ENCODE measurements at places on chromosomes 13 and 19.

DNA sequence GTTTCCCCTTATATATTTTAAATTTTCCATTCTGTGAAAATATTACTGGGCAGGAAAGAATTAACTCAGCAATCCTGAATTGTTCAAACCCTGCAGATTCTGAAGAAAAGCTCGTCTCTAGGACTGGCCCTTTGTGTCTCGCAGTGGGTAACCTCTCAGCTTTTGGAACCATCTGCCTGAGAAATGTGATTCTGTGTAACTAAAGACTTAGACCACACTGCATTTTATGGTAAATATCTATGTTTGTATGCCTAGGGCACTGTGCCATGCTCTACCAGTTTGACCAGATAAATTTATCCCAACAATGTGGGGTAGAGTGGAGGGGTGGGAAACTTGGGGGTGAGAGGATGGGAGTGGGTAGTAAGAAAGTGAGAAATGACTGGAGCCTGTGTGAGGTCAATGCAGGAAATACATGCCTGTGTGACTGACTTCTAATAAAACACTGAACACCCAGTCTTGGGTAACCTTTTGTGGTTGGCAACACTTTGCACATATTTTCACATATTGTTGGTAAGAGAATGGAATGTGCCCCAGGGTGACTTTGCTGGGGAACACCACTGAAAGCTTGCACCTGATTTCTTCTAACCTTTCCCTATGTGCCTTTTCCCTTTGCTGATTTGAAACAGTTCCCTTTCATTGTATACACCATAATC is 1181.9 kb downstream of the OLFM4 start:
- DNase-seq = no peak

DNA sequence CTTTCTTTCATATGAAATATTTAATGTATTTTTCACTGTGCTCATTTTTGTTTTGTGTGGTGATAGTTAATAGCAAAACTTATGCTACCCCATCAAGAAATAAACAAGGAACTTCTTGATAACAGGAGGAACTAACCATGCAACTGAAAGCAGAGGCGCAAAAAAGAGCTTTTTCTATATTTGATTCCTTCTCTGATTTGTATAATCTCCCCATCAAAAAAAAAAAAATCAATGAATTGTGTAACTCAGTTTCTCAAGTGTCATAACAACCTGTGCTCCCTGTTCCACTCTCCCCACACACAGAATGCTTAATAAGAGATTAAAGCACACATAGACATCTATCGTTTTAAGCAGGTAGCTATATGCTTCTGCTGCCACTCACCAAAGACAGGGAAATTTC is 67.3 kb upstream of the MED4 start:
- no peak for DNase-seq

GRCh38 chr19:28971049-28971448 is 241.9 kb downstream of the UQCRFS1 start:
- no peak for DNase-seq

DNA sequence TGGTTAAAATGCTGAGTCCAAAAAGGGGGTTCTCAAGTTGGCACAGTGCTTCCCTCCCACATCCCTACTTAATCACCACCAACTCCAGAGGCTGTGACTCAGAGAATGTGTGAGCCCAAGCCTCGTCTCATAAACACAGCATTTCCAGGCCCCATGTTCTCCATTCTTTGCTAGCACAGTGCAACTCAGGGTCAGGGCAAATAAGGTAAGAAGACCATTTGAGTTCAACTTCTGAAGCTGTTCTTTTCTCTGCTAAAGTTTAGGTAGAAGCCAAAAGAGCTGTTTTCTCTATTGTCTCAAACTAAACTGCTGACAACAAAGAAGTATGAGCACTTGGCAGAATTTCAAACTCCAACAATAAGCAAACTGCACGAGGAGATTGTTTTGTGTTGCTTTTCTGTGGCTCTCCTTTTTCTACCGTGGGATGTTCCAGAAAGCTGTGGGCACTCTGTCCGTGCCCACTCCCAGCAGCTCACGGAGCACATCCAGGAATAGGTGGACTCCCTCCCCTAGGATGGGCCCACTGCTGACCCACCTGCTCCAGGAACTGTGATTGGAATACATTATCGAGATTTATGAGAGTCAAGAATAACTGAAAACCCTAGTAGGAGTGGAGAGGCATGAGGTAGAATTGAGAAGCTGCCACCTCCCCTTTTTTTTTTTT is 494.3 kb downstream of the COG6 start:
- DNase-seq = no peak

GRCh38 chr13:59458908-59459579 is 704.7 kb downstream of the DIAPH3 start:
- peak; percentile 27 for DNase-seq

DNA sequence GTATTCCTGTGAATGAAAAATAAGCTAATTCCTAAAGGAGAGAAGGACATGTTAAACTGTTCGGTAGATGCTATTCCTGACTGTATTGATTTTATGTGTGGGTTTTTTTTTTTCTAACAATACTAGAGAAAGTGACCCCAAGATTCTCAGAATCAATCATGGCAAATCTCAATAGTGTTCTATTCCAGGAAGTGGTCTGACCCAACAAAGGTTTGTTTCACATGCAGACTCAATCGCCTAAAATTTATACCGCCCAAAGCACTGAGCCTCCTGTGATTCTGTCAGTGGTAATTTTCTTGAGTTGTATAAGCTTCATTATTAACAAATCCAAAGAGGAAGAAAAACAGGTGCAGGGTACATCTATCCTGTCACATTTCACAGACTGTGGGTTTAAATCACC is 293.7 kb downstream of the SUCLA2 start:
- DNase-seq = no peak

DNA sequence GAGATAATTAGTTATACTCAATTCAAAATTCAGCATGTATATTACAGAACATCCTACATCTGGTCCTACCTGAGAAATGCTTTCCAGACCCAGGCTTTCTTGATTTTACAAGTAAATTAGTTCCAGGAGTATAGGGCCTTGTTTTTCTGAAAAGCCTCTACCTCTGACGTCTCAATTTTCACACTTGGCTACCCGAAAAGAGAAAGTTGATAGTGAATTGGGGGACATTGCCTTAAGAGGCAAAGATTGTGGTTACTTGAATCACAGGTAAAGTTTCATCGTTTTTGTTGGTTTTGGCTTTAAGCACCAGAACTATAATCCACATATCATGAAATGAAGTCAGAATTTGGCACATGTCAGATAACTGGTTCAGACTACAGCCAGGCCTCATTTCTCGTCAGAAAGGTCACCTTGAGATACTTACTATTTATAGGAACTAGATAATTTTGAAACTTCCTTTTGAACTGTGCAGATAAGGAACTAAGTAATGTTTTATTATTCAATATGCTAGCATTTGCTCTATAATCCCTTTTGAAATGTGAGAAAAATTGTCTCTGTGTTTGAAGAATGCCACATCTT is 30.8 kb downstream of the FAM124A start:
- DNase-seq = no peak

DNA sequence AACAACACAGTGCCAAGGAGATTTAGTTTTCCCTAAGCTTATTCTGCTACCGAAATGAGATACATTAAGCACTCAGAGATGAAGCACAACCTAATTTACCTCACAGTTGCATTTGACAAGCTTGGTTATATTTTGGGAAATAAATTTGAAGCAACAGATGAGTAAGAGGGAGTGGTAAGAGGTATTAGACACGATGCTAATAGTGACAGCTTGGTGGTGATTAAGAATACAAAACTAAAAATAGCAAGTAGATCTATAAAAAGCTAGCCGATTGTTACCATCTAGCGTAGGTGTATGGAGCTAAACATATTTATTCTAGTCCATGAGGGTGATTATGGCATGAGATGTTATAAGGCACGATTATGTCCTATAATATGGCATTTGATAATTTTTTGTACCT is 208.5 kb downstream of the PCCA start:
- no peak for DNase-seq

DNA sequence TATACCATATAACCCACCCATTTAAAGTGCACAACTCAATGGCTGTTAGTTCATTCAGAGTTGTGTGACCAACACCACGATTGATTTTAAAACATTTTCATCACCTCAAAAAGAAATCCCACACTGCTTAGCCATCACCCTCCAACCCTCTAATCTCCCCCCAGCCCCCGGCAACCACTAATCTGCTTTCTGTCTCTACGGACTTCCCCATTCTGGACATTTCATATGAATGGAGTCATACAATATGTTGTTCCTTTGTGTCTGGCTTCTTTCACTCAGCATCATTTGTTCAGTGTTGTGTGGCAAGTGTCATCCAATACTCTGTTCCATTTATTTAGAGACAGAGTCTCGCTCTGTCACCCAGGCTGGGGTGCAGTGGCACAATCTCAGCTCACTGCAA is 4.0 kb upstream of the PNMA8B start:
- DNase-seq = no peak

DNA sequence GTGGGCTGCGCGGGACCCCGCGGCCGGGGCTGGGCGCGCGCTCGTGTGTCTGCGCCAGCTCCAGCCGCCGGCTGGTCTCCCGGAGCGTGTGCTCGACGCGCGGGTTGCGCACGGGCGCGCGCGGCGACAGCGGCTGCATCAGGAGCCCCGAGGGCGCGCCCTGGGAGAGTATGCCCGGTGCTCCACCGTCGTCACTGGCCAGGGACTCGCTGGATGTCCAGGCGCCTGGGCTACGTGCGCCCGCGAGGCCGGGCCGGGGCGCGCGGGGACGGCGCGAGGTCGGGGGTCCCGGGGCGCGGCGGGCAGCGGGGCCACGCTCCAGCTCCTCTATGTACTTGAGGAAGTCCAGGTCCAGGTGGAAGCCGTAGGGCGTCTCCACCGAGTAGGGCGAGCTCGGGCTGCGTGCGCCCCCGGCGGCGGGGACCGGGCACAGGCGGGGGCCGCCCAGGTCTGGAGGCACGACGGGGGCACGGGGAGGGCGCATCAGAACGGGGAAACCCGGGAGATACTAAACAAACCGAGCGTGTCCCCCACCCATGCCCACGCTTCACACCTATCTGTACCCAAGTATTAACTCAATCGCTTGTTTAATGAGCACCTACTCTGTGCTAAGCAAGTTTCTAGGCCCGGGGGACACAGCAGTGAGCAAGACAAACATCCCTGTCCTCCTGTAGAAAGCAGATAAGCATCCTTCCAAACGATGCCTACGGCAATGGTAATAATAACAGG is 7.6 kb downstream of the KANK3 start:
- no peak for DNase-seq

DNA sequence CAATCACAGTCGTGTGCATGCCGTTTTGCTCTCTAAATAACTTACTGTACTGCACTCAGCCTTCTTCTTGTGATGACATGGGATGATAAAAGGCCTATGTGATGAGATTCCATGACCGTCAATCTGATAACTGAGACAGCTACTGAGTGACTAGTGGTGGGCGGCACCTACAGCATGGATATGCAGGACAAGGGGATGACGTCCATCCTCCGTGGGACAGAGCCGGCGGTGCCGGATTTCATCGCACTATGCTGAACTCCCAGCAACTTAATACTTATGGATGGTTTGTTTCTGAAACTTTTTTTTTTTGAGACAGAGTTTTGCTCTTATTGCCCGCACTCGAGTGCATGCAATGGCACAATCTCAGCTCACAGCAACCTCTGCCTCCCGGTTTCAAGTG is 146.8 kb upstream of the TSHZ3 start:
- no peak for DNase-seq

DNA sequence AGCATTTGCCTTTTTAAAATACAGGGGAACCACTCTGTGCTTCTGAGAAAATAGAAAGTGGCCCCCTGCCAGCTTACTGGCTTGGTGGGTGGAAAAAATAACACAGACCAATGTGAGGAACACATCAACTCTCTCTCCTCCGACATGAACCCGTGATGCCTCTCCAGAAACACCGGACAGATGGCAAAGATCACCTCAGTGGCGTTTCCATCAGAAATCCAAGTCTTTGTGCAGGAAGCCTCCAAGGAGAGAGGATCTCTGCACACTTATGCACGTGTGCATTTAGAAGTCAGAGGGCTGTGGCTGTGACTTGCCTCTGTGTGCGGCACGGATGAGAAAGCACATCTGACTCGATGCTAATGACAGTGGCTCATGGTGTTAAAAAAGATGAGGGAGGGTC is 112.3 kb upstream of the KLF12 start:
- no peak for DNase-seq

GRCh38 chr13:112905990-112906641 is 62.9 kb upstream of the MCF2L start:
- DNase-seq = peak; percentile 33

- no peak for DNase-seq
These were observed 3.9 kb downstream of the SIX5 start for GRCh38 chr19:45764945-45765701.

- DNase-seq = no peak
These were observed 2.1 kb upstream of the UTP14C start for GRCh38 chr13:52022356-52022755.

DNA sequence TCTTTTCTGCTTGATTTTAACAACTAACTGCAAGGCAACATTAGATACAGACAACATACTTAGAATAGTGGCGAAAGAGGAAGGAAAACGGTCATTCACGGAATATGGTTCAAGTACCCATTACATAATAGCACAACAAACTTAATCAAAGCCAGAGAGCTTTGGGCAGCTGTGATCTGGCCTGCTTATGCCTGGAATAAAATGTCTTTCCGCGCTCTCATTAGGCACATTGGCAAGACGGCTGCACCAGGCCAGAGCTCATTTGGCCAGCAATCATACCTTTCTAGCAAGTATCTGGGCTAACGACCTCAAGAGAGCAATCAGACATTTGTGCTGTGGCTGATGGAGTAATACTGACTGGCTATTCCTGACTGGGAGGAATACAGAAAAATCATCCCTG is 112.8 kb downstream of the NALCN start:
- DNase-seq = no peak

DNA sequence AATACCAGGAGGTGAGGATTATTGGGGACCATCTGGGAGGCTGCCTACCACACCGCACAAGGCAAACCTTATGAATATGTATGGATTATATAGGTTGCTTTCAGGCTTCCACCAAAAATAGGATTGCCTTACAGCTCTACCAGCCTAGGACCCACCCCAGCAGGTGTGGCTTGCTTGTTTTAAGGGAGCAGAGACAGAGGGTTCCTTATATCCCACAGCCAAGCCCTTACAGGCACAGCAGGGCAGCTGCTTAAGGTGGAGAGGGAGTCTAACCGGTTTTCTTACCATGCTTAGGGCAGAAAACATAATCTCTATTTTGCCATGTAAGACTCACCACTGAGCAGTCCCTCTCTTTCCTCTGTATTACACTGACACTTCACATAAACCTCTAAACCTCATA is 16.1 kb upstream of the TTYH1 start:
- no peak for DNase-seq

- DNase-seq = no peak
These were observed 1.1 kb upstream of the ARHGAP35 start for GRCh38 chr19:46859637-46860124.

DNA sequence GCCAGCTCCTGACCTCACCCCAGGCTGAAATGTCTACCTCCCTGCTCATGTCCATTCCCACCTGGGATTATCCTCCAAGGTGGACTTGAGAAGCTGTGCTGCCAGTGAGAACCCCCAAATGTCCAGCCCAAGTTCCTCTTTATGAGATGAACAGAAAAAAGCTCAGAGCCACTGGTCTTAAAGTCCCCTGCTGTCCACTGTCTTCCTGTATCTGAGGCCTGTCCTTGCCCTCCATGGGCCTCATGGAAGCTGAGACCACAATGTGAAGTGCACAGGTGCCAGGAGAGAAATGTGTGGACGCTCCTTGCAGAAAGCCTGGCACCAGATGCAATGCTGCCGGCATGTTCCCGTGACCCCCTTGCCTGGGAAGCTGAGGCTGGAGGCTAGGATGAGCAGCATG is 3.3 kb upstream of the AMER2 start:
- no peak for DNase-seq

Measured in NCI-H748 treated with DMSO at 0.1 percent for 48 hours (cell line).